ENCODE measurements at places on chromosomes 4 and X. TPM values are rescaled to one million over a fixed set of nuclear protein-coding genes. Genes with fewer than 3 reads are reported as not detected.

Gene CD38
- 2.2 TPM for total RNA-seq

GRCh38 chrX:139875841-139876240, 57.0 kb downstream of the ATP11C start:
- no peak for DNase-seq

DNA sequence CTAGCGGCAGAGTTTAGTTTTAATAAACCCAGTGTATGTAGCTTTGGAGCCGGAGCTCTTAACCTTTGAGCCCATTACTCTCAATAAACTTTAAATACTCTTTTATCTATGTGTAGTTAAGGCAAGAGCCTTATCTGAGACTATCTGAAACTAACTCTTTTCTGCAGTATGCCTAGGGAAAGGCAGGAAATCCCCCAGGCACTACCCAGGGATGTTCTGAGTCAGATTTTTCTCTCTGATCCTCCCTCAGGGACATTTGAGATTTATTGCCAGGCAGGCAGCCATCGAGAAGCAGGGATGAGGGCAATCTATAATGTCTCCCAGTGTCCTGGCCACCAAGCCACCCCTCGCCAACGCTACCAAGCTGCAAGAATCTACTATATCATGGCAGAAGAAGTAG, 39.1 kb downstream of the HEPH start:
- DNase-seq = no peak

Gene RASSF6
- not detected for total RNA-seq

GRCh38 chr4:110248100-110248499, 49.7 kb upstream of the ELOVL6 start:
- no peak for DNase-seq

- DNase-seq = no peak
These were observed 37.7 kb downstream of the RHOH start for GRCh38 chr4:40234519-40235039.

Gene BMX
- total RNA-seq = 1.4 TPM

- no peak for DNase-seq
These were observed 156.6 kb upstream of the TLL1 start for GRCh38 chr4:165716472-165716871.

Gene SPARCL1
- 500 TPM for total RNA-seq

DNA sequence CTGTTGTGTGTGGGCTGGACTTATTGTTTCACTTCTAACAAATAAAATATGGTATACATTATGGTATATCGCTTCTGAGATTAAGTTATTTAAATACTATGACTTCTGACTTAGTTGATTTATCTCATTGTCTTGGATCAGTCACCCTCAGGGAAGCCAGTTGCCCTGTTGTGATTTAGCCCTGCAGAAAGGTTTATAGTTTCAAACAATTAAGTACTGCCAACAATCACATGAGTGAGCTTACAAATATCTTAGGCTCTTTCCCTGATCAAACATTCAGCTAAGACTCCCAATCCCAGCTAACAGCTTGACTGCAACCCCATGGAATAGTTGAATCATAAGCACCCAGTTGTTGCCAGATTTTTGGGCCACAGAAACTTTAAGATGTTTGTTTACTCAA, 85.4 kb downstream of the MAGEC1 start:
- DNase-seq = no peak

DNA sequence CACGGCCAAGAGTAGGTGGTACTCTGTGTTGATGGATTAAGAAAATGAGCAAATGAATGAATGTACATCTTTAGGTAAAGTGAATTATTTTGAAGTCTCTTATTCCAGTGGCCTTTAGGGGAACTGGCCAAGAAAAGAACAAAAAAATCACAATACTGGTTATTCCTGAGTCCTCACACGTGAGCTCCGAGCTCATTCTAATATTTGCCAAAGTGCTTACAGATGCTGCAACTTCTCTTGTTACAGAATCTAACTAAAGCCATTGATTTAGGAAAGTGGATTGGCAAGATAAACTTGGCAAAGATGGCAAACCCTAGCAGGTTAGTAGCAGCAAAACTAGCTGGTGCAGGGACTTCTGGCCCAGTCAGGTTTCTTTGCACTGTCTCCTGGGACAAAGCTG, 37.6 kb downstream of the IDS start:
- no peak for DNase-seq

DNA sequence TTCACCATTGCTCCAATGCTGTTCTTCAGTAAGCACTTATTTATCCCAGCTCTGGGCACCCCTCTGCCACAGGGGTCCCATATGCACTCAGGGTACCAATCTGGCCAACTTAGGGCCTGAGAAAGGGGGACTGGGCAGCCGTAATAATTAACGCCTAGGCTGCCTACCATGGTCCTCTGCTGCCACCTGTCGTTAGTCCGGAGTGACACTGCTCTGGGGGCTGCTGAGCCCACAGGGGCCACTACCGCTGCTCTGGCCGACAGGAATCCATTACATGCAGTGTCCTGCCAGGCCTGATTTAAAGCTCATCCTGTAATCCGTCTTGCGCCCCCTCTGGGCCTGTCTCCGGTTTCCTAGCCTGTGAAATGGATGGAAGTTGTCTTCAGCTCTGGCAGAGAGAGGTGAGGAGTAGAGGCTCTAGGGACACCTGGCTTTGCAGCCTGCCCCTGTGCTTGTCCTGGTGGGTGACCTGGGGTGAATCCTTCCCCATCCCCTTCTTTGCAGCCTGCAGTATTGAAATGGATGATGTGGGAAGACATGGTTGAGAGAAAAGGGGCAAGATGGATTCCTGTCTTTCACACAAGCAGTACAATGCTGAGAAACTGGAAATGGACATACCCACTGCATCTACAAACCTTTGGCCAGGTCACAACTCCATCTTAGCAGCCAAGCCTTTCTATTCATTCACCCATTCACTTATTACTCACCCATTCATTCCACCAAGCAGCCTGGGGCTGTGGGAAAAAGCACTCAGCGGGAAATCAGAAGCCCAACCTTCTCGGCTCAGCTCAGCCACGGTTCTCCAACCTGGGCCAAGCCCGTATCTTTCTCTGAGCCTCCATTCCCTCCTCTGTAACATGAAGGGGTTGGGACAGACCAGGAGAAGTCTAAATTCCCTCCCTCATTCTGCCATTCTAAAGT, 116.3 kb upstream of the NALF2 start:
- DNase-seq = peak; percentile 68

- DNase-seq = no peak
These were observed 21.7 kb upstream of the MFAP3L start for GRCh38 chr4:170047771-170048354.

Gene UGT2B10
- total RNA-seq = not detected

DNA sequence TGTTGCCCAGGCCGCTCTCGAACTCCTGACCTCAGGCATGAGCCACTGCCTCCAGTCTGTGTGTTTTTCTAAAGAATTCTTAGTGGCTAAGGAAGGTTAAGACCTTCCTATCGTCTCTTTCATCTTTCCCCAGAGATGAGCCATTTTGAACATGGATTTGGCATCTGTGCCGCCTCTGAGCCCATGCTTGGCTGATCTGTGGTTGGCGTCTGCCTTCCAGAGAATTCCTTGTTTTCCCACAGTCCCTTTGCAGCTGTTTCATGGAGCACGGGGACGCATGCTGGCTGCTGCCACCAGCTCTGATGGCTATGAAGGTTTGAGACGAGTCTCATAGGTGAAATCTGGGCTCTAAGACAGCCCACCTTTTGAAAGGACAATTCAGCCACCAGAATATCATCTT, 60.4 kb downstream of the SHROOM2 start:
- DNase-seq = no peak

DNA sequence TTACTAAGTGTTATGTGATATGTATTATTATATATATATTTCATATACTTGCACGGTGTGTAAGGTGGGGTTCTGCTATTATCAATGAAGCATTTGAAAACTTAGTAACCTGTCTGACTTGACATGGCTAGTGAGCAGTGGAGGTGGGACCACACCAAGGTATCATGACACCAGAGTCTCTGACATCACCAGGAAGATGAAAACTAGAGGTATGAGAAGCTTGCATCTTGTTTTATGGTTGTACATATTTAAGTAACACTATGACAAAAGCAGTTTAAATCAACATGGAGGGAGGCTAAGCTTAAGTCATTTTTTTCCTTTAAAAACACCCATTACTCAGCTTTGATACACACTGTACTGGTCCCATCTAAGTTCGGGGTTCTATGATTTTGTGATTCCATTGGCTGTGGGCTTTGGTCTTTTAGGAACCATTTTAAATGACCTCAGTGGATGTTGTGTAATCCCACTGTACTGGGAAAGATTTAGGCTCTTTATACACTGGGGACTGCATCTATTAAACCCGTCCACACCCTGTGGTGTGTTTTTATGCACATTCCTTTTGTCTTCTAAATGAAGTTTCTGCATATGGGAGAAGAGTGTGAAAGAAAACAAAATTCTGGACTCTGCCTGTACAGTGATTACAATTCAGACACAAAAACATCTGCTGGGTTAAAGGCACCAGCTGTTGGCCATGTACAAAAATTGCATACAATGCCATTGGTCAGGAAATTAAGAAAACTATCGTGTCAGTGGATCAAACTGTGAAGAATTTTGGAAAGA, 570.6 kb downstream of the SPRY1 start:
- no peak for DNase-seq

- DNase-seq = no peak
These were observed 1.1 kb downstream of the RAB39B start for GRCh38 chrX:155262970-155263754.

Gene CHRNA9
- not detected for total RNA-seq

Data from Right ventricle myocardium inferior (tissue), 1 donor.